ENCODE measurements at places on chromosomes 11 and 22.

DNA sequence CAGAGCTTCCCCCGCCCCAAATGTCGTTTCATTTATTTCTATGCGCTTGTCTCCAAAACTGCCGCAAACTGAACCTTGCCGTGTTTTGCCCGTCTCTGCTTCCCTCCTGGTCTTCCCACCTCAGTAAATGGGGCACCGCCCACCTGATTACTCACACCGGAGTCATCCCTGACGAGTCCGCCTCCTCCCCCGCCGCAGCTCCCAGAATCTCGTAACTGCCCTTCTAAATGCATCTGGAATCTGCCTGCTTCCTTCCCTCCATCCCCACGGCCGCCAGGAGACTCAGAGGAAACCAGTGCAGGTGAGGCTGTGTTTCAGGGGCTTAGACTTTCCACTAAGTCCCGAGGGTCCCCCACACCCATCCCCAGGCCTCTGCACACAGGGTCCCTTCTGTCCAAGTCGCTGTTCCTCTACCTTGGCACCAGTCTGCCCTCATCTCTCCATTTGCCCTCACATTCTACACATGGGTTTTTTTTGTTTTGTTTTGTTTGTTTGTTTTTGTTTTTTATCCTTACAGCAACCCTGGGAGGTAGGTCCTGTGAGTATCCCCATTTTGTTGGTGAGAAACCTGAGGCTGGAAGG lies 62.6 kb upstream of the PHF21B start:
- DNase-seq: no peak

GRCh38 chr11:93063086-93063485 lies 93.6 kb downstream of the MTNR1B start:
- no peak for DNase-seq

- DNase-seq: peak; percentile 88
Observed at GRCh38 chr11:130002352-130002845, at the start of gene PRDM10. PRDM10 (minus strand) TSS chr11:130002835; CDS start chr11:129960964, 41,871 bp downstream.

GRCh38 chr11:126564566-126564965 lies 209.1 kb downstream of the ST3GAL4 start:
- no peak for DNase-seq

DNA sequence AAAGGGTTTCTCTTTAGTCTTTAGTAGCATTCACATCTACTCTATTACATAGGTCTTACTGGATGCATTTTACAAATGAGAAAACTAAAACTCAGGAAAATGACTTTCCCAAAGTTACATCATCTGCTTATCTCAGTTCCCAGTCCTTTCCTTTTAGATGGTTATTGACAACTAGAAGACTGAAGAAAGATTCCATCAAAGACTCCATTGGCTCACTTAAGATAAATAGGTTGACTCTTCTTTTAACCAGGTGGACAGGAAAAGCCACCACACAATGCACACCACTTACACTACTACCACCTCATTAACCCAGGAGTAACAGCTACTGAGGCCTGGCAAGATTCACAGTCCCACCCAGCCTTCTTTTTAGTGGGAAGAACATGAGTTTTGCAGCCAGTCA lies 123.6 kb downstream of the TRIM44 start:
- DNase-seq: no peak

DNA sequence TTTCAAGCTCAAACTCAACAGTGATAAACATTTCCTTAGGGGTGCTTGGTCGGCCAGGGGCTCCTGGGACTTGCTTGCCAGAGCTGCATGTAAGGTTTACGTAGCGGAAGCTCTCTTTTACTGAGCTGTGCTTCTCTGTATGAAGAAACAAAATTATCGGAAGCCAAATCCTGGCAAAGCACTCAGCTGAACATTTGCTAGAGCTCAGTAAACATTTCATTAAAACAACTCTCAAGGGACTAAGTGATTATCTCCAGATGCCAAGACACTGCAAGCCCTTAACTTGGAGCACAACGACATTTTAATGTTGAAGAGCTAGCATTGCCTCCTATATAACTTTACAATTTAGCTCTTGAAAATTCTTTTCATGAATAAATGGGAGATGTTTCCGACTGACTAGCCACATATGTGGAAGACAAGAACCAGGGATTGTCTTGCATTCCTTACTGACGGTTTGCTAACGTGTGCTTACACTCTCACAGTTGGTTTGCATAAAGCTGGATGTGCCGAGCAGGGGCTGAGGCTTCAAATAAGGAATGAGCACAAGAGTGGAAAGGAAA lies 43.4 kb downstream of the SCUBE2 start:
- no peak for DNase-seq

DNA sequence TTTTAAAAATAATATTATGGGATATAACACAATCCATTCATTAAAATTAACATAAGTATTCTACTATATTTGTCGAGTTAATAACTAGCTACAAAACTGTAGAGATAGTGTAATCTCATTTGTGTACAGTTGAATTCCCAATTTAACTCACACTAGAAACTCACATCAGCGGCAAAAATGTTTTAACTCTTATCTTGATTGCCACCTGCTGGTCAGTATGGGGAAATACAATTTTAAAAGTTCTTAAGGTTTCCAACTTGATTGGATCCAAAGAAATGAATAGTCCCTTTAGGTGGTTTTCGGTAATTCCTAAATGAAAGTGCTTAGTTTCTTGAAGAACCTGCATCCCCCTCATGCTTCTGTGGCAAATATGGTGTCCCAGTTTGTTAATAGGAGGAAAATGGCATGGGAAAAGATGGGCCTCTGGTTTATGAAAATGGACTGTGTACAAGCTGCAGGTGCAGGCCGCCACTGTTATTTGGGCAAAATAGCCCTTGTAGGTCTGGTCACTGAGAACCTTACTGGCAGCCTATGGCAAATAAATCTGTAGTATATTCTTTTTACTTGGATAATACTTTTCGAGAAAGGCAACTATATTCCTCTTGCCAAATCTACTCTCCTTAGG lies 33.7 kb upstream of the SLC17A6 start:
- no peak for DNase-seq

- DNase-seq: no peak
Observed at GRCh38 chr11:24896118-24896835, 399.4 kb downstream of the LUZP2 start.

- DNase-seq: no peak
Observed at GRCh38 chr22:25334162-25334490, 114.7 kb downstream of the CRYBB2 start.

- no peak for DNase-seq
Observed at GRCh38 chr11:118226781-118227180, 2.0 kb upstream of the JAML start.

DNA sequence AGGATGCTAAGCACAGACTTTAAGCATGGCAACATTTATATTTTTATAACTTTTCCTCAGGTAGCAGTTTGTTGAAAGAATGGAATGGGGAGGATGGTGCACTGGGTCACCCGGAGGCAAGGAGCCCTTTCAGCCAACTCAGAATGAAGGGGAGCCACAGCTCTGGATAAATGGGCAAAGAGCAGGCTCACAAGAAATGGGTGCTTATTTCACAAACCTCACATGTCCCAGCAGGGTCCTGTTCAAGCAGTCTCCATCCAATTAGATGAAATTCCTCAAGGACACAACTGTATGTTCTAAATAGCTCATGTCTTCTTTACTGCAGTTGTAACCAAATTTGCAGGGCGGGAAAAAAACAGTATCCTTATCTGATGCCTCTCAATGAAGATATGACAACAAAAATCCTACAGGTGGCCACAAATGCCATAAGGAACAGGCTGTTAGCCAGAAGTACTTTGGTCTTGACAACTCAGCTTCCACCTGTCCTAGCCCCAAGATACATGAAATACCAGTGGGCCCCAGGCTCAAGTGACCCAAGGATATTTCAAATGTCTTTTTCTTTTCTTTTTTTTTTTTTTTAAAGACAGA lies 48.2 kb downstream of the MAPK1 start:
- DNase-seq: no peak

DNA sequence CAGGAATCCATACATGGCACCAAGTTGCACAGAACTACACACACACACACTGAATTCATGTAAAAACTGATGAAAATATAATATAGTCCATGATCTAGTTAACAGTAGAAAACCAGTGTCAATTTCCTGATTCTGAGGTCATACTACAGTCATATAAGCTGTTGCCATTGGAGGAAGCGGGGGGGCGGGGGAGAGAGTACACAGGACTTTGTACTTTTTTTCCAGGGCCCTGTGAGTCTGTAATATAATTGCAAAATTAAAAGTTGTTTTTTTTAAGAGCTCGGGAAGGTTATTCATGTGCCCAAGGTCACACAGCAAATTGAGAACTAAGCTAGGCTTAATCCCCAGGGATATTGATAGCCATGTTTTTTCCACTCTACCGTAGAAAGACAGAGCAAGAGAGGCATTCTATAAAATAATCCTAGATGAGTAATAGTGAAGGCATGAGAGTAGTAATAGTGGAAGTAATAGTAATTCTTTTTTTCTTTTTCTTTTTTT lies 312.3 kb downstream of the MN1 start:
- no peak for DNase-seq

- DNase-seq: no peak
Observed at GRCh38 chr11:4682623-4683419, 14.8 kb downstream of the OR51E2 start.

DNA sequence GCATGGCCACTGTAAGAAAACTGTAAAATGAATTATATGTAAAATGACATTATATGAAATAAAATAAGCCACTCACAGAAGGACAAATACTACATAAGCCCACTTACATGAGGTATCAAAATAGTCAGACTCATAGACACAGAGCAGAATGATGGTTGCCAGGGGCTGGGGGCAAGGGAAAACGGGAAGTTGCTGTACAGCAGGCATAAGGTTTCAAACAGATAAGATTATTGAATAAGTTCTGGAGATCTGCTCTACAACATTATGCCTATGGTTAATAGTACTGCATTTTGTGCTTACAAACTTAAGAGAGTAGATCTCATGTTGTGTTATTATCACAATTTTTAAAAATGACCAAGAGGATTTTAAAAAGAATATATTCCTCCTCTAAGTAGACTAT lies 32.7 kb upstream of the HEPHL1 start:
- no peak for DNase-seq

GRCh38 chr11:125516245-125516644 lies 20.2 kb upstream of the FEZ1 start:
- DNase-seq: no peak

- DNase-seq: no peak
Observed at GRCh38 chr11:127965939-127966668, 621.3 kb downstream of the ETS1 start.

DNA sequence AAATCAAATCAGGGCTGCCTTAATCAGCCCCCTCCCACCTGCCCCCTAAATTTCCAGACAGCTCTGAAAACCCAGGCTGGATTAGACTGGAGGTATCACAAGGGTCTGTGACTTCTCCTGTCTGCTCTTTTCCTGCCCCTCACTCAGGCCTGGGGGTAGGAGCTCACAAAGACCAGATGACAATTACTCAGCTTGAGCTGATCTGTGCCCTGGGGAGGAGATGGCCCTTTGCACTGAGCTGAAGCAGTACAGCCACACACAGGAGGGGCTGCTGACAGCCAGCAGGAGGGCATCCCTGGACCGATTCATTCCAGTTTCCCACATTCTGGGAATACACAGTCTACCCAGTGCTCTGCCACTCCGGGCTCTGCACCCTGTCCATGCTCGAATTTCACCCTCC lies 4.2 kb downstream of the ABCC8 start:
- DNase-seq: no peak

DNA sequence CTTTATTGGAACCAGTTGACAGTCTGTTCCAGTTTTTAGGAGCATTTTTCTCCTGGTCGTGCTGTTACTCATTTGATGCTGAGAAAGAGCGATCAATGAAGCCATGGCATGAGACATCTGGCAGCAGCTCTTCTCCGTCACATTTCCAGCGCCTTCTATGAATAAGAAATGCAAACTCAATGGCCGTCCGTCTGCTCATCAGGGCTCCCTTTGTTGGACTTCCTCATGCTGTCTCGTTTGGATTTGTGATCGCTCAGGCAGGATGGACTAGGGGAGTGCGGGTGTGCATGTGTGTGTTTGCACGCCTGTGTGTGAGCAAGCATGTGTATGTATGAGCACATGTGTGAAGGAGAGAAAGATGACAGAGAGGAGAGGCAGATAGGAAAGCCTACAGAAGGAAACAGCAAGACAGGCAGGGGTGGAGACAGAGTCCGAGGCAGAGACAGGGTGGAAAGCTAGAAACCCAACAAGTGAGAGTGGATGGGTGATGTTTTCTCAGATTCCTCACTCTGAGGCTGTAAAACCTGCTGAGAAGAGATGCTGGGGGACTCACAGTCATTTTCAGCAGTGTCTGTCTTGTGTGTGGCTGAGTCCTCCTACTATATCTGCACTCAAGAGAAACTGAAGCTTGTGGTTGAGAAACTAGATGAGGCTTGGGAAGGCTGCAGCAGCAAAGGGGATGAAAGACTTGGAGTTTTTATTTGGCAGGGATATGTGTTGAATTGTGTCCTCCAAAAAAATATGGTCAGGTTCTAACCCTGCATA lies 56.0 kb upstream of the CLMP start:
- no peak for DNase-seq

- no peak for DNase-seq
Observed at GRCh38 chr11:71248251-71248570, 4.2 kb downstream of the SHANK2 start.

DNA sequence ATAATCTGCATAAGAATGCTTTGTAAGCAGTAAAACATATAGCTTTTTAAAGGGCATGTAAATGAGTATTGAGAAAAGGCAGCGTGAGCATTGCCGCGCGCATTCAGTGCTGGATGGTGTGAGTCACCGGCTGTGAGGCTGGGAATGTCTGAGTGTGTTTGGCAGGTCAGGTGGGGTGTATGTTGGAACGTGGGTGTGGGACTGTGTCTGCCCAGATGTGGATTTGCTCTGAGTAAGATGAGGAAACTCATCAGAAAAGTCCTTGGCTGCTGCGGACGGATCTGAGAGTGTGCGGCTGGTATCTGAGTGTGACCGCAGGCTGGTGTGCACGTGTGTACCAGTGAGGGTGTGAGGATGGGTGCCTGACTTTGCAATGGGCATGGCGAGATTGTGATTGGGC lies 66.2 kb upstream of the NECTIN1 start:
- DNase-seq: no peak

DNA sequence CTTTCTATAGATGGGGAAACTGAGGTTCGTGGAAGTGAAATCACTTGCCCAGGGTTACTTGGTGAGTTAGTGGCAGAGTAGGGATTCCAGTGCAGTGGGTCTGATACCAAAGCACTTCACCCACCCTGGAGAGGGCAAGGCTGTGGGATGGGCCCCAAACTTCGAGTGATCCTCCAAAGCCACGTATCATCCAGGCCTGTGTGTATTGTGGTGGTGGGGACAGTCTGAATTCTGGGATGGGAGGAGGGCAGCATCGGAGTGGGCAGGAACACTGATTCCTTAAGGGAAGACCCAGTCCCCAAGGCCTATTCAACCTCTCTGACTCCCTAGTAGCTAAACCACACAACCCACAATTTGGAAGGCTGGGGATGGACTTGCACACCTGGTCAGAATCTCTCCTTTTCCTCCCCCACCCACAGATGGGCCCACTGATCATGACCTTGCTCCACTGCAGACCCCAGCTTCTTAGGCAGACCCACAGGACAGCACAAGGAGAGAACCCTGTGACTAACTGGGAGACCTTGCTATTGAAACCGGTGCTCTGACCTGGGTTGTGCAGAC lies 11.5 kb downstream of the TMPRSS13 start:
- DNase-seq: no peak
